Stimulated activated CD4-positive, alpha-beta T cell treated with anti-CD3 and anti-CD28 coated beads, Interleukin-1b, Interleukin-23, amount 100 ng/mL, for 48 hours (primary cell): ENCODE measurements at places on chromosomes 1 and 21.

DNA sequence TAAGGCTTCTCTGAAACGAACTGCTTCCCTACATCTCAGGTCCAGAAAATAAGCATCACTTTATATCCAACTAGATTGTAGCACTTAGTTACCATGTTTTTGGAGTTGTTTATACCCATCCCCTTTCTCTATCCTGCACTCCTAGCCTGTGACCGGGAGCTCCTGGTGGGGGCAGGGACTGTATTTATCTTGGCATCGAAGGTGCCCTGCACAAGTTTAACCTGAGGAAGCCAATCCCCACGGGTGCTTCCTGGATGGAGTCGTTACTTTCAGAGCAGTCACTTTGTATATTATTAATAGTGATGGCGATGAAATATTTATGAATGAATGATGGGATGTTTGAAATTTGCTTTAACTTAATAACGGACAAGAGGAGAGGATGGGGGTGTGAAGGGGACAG is 73.9 kb downstream of the KLHDC7A start:
- DNase-seq, result no peak

DNA sequence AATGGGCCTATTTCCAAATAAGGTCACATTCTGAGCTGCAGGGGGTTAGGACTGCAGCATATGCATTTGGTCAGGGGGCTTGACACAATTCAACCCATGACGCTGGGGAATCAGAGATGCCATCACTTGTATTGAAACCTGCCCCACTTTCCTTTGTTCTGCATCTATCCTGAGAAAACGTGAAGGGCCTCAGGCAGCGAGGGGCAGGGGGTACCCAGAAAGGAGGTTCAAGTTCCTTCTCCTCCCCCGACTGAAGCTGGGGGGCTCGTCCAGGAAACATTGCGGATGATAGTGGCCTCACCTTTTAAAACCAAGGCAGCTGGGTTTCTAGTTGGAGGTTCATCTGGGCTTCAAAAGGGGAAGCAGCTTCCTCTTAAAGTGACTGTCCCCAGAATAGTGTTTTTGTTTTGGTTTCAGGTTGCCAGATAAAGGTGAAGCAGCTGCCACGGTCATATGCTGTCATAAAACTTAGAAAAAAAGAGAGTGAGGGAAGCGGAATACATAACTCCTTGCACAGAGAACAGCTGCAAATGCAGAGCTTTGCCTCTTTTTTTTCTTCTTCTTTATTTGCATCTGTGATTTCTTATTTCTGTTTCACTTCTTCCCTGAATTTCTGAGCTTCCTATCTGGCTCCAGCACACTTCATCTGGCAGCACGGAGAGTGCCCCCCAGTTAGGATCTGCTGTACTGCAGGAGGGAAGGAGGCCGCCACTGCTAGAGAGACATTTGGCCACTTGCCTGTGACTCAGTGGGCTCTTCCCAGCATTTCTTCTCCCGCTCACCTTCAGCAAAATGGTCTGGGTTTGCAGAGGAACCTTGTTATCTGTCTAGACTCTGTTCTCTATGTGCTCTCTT is 142.0 kb downstream of the AJAP1 start:
- no peak for DNase-seq

- DNase-seq, result no peak
Observed at GRCh38 chr1:4486408-4487120, 167.8 kb upstream of the AJAP1 start.

DNA sequence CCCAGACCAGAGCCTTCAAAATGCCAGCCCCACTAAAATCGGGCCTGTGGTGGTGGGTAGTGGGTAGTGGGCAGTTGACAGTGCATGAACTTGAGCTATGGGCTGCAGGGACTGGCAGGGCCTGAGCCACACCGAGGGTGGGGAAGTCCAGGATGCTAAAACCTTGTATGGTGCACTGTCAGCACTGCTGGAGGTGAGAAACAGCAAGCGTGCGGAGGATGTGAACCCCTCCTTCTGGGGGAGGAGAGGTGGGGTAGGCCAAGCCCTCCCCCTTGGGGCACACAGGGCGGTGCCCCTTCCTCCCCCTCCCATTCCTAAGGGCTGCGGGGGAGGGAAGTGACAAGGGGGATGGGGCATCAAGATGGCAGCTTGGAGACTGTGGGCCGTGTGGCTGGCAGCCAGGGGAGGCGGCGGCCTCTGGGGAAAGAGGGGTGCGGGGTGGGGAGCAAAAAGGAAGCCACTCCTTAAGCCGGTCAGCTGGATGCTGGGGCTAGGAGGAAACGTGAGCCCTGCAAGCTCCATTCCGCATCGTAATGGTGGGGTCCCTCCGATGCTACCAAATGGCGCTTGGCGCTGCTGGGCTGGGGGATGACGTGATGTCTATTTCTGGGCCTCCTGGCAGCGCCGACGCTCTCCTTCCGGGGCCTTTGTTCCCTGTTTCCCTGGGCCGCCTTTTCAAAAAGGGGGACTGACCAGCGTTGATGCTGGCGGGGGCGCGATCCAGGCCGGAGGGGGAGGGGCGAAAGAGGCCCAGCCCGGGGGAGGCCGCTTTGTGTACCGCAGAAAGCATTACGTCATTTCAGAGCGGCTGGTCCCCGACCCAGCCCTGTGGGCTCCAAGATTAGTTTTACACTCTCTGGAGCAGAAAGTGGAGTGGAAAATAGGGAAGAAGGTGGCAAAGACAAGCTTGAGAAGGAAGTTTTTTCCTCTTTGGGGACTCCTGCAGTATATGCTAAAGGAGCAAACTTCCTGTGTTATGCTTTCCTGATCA is 809 bp downstream of the SYT11 start:
- DNase-seq, result peak; percentile 51

GRCh38 chr1:92709738-92710137 is 75.2 kb downstream of the EVI5 start:
- DNase-seq, result no peak

DNA sequence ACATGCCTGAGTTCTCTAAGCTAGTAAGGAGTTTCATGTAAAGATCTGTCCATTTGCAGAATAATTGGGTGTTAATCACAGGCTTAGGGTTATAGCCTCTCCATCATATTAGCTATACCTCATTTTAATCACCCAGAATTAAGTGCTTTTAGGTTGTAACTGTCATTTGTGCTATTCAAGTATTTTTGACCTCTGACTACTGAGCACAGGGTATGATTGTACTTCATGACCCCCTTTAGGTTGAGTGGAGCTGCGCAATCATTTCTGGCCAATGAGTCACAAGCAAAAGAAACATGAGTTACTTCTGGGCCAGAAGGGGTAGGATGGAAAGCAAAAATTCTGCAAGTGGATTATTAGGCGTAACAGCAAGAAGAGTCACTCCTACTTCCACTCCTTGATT is 8.4 kb upstream of the SNX7 start:
- no peak for DNase-seq

DNA sequence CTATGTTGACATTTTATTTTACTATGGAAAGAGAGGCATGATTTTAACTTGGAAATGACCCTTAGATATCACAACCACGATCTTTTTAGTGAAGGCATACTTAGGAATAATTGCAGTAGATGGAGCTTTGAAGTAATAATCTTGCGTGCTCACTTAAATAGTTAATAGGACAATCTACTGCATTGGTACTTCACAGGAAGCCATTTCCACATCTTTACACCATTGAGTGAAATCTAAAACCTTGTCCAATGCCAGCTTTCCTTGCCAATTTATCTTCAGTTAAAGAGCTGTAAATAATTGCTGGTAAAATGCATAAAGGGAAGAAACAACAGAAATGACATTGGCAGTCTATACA is 586.3 kb downstream of the ADGRL2 start:
- DNase-seq, result no peak

DNA sequence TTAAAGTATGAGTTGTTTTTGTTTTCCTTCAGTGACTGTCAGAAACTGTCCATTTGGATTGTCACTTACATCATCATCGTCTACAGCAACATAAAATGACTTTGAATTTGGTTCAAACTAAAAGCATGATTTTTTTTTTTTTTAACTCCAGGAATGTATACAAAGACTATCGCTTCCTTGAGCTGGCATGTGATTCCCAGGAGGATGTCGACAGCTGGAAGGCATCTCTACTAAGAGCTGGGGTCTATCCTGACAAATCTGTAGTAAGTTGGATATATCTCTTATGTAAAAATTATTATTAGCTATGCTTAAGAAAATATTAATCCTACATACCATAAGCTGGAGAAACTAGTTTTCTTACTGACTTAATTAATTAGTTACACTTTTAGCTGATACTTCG is 111.9 kb upstream of the C1orf105 start:
- DNase-seq, result no peak

GRCh38 chr1:58880592-58880991 is 96.7 kb upstream of the JUN start:
- no peak for DNase-seq

DNA sequence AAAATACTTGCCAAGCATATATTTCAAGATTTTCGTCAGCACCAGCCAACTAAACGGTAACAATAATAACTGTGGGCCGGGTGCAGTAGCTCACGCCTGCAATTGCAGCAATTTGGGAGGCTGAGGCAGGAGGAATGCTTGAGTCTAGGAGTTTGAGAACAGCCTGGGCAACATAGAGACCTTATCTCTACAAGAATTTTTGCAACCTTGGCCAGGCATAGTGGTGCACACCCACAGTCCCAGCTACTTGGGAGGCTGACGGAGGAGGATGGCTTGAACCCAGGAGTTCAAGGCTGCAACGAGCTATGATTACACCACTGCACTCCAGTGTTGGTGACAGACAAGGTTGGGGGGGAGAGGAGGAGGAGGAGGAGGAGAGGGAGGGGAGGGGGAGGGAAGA is 145.0 kb upstream of the TIAM1 start:
- DNase-seq, result no peak

DNA sequence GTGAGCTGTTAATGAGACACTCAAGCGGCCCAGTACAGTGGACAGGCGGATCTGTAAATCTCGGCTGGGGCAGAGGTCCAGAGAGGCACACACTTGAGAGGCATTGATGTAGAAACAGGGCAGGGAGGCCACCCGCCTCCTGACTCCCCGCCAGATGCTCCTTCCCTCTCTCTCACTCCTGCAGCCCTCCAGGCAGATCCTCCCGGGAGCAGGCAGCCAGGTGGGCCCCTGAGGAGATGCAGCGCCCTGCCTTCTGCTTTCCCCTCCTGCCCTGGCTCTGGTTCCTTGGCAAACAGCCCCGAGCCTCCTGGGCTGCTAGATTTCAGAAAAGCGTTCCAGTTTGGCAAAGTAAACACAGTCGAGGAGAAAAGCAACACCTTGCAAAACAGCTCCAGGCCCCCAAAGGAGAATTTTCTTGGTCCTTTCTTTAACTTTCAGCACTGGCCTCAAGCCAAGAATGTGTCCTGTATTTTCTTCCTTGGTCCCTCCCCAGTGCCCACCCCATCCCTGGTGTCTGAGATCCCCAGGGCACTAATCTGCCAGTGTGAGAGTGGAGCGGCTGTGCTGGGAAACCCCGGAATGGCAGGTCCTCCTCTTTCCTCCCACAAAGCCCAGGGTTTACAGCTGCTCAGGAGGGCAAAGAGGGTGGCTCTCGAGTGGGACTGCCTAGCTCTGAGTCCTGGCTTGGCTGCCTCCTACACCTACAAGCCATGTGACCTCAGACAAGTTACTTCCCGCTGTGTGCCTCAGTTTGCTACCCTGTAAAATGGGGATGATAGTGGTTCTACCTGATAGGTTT is 29.4 kb upstream of the IFNLR1 start:
- DNase-seq, result no peak

GRCh38 chr1:195568389-195568788 is 1039.9 kb downstream of the KCNT2 start:
- DNase-seq, result no peak

DNA sequence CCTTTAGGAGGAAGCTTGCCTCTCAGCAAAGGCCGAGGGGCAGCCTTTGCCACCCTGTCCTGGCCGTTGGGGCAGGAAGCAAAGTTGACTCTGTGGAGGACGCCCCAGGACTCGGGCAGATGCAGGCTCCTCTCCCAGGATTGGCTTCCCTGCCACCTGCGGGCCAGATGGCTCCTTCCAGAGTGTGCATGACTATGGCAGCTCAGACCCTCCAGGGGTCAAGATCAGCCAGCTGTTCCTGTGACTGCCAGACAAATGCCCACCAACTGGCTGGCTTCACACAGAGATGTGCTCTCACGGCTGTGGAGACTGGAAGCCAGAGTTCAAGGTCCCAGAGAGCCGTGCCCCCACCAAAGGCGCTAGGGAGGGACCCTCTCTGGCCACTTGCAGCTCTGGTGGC is 87.0 kb upstream of the VAMP3 start:
- no peak for DNase-seq

DNA sequence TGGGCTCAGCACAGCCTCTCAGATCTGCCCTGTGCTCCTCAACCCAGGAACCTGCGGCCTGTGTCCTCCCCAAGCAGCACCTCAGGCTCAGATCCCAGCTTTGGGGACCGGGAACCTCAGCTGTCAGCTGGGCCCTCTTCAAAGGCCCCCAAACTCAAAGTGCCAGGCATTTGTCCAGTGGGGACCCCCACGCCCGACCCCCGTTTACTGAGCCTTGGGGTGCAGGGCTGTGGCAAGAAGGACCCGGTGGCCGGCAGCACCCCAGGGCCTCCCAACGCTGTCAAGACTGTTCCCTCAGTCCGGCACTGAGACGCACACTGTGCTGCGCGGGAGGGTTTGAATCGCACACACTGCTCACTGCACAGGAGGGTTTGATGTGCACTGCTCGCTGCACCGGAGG is 35.0 kb downstream of the MORN1 start:
- no peak for DNase-seq

DNA sequence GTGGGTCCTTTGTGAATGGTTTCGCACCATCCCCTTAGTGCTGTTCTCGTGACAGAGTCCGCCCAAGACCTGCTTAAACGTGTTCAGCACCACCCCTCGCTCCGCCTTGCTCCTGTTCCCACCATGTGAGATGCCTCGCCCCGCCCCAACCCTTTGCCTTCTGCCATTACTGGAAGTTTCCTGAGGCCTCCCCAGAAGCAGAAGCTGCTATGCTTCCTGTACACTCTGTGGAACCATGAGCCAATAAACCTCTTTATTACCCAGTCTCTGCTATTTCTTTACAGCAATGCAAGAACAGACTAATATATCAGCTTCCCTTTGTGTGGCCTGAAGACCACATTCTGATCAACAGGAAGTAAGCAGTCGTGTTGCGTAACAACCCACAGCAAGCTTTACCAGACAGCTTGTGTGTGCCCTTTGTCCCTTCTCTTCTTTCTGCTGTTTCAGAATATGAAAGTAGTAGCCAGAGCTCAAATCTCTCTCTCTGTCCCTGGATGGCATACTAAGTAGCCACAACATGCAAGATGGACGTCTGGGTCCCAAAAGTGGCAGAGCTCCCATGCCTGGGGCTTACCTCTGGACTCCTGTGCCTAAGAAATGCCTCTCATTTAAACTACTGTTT is 14.1 kb downstream of the HENMT1 start:
- DNase-seq, result peak; percentile 56

GRCh38 chr1:237730826-237731350 is 159.8 kb downstream of the ZP4 start:
- DNase-seq, result no peak

DNA sequence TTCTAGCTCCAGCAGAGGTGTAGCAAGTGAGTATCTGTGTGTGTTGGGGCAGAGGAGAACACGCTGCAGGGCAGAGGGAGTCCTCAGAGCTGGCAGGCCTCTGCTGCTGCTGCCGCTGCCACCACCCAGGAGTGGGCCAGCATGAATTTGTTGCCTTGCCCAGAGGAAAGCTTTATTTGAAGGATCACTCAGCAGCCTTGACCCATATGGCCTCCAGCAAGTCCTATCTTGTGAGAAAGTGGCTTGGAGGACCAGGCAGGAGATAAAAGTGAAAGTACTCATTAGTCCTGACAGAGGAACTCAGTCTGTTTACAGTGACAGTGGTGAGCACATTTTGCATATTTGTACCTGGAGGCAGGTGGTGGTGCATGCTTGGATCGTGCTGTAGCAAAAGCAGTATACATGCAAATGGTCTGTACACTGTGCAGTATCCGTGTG is 3.1 kb downstream of the TRAF5 start:
- no peak for DNase-seq
